ENCODE measurements at places on chromosomes 12 and 14. TPM values are rescaled to one million over a fixed set of nuclear protein-coding genes. Genes with fewer than 3 reads are reported as not detected.

GRCh38 chr12:56484566-56484965 lies 3.4 kb downstream of the GLS2 start:
- ATAC-seq = no peak

- no peak for ATAC-seq
Measured at GRCh38 chr14:41597647-41598046, 9.0 kb upstream of the LRFN5 start.

DNA sequence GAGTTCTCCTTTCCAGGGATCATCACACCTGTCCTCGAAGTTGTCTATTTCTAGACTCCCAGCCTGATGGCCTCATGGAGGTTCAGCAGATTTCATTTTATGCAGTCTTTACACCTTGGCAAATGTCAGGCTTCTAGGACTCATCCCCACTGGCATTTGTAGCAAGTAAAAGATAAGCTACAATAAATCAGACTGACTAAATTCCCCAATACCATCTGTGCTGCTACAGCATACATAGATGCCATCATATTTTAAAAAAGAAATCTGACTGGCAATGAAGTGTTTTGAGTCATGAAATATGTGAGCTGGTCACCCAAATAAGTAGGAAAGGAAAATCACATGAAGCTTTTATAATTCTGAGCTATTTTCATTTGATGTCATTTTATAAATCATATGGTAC lies 55.3 kb downstream of the KCNC2 start:
- ATAC-seq = no peak

DNA sequence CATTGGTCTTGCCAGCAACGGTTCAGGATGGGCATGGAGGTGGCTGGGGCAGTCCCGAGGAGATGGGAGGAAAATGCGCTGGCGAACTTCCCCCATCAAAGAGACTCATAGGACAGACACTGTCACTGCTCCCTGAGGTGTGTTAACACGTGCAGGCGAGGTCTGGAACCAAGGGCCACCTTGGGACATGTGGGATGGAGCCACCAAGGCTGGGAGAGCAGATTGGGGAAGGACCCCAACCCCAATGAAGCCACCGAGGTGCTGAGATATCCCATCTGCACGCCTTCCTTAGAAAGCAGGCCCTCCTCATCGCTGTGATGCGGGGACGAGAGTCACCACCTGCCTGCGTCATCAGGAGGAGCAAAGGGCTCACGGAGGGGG lies 16.9 kb upstream of the BEGAIN start:
- no peak for ATAC-seq

GRCh38 chr14:57714487-57714931 lies 151.4 kb downstream of the SLC35F4 start:
- no peak for ATAC-seq

DNA sequence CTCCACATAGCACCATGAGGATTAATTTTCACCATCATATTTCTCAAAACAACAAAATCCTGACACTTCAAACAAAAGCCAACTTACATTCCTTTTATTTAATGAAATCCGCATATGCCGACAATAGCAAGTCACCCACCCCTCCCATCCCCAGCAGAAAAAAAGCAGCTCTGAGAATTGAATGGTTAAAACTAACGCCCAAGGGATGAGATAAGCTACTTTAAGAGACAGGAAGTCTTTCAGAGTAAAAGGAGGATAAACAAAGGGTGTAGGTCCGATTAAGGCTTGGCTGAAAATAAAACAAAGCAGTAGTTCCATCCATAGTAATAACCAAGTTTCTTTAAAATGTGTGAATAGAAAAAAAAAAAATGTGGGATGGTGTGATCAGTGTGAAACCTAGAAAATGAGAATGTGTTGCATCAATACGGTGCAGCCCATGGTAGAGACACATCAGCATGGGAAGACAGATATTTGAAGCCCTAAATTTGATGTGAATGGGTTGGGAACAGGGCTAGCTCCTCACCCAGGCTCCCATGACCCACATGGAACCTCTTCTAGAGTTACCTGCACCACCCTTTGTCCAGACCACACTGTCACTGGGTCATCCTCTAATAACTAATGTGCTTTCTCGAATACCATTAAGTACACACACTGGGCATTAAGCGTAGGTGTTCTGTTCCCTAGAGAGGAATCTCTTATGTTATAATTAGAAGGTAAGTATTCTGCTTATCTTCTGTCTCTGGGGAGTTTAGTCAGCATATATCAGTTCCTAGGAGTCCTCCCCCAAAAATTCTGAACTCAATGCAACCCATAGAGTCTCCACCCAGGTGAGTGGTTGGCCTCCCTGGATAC lies 31.7 kb downstream of the RTRAF start:
- ATAC-seq = no peak

GRCh38 chr12:98406378-98406777 lies 109.0 kb upstream of the TMPO start:
- ATAC-seq = no peak

GRCh38 chr12:58341791-58342190 lies 400.4 kb downstream of the ATP23 start:
- ATAC-seq = peak; percentile 37

GRCh38 chr14:69887740-69888657 lies 8.8 kb downstream of the SMOC1 start:
- ATAC-seq = no peak

DNA sequence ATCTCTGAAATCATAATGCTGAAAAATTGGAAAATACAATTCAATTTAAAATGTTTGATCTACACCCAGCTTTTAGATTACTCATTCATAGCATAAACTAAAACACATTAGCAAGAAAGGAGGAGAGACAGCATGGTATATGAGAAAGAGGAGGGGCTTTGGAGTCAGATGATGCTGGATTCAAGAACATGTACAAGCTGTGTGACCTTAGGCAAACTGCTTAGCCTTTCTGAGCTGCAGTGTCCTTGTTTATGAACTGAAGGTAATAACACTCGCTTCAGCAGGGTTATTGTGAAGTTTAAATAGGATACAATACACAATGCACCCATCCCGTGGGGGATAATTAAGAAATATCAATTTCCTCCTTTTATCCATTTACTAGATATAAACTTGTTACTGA lies 79.2 kb downstream of the MAP1LC3B2 start:
- ATAC-seq = no peak

GRCh38 chr14:63956326-63956725 lies 103.5 kb downstream of the SYNE2 start:
- ATAC-seq = peak; percentile 75

- no peak for ATAC-seq
Measured at GRCh38 chr14:102616318-102616717, 23.9 kb downstream of the RCOR1 start.

GRCh38 chr14:99133636-99134515 lies 138.1 kb downstream of the BCL11B start:
- peak; percentile 37 for ATAC-seq

GRCh38 chr12:6069437-6070093 lies 54.9 kb downstream of the VWF start:
- ATAC-seq = no peak

DNA sequence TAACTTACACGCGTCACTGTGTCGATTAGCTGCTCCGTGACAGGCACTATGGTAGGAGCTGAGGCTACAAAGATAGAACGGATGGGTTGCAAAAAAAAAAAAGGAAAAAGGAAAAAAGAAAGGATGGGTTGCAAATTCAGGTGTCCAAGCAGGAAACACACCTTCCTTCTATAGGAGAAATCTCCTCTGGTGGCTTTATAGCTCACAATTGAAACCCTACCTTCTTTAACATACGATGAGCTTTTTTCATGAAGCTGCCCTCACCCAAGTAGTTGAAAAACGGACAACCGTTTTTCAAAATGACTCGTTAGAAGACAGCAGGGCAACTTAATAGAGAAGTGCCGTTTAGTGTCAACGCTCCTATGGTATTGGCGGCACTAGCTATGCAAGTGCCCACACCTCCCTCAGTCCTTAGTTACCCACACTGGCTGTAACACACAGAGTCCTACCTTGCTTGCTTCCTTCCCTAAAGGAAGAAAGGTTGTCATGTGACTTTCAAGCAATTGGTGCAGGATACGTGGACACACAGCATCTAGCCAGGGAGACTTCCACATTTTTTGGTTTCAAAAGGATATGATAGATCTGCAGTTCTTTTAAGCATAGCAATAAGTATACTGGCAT lies 682 bp upstream of the TRIP11 start:
- peak; percentile 62 for ATAC-seq

- no peak for ATAC-seq
Measured at GRCh38 chr12:165862-166368, 48.0 kb downstream of the SLC6A12 start.

- no peak for ATAC-seq
Measured at GRCh38 chr14:96126783-96127271, 77.8 kb upstream of the BDKRB2 start.

- no peak for ATAC-seq
Measured at GRCh38 chr12:131939007-131939406, 9.9 kb downstream of the PUS1 start.

DNA sequence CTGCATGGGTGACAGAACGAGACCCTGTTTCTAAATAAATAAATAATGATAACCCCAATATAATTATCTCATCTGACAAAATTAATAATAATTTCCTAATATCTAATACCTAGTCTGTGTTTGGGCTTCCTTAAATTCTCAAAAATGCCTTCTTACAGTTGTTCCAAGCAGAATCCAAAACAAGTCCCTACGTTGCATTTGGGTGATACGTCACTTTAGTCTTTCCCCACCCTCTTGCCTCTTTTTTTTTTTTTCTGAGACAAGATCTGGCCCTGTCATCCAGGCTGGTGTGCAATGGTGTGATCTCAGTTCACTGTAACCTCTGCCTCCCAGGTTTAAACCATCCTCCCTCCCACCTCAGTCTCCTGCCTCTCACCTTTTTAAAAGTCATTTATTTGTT lies 26.7 kb downstream of the VEZT start:
- ATAC-seq = no peak

DNA sequence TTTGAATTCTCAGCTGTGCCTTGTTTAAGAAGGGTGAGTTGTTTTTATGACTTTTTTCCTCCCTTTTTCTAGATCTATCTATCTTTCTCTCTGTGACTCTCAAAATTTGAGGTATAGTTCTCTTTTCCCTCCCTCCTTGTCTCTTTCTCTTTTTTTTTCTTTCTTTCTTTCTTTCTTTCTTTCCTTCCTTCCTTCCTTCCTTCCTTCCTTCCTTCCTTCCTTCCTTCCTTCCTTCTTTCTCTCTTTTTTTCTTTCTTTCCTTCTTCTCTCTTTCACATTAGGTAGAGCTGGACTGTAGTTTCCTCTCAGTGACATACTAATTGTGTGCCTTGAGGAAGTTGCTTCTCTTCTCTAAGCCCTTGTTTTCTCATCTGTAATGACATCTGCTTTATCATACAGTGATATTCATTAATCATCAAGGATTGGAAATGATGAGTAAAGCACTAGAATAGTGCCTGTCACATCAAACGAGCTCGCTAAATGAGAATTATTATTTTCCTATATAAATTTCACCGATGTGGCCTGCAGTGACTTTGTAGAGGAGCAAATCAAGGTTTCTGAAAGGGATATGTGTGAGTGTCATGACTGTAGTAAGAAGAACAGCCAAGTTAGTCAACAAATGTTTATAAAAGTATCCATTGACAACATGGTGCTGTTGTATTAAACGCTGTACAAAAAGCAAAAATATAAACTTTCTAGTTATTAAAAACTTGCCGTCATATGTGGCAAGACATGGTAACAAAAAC lies 78.9 kb upstream of the SLC38A2 start:
- ATAC-seq = peak; percentile 44

- ATAC-seq = peak; percentile 32
Measured at GRCh38 chr12:42946871-42947381, 357.4 kb upstream of the PRICKLE1 start.

- ATAC-seq = no peak
Measured at GRCh38 chr12:128707488-128707887, 116.3 kb downstream of the SLC15A4 start.

DNA sequence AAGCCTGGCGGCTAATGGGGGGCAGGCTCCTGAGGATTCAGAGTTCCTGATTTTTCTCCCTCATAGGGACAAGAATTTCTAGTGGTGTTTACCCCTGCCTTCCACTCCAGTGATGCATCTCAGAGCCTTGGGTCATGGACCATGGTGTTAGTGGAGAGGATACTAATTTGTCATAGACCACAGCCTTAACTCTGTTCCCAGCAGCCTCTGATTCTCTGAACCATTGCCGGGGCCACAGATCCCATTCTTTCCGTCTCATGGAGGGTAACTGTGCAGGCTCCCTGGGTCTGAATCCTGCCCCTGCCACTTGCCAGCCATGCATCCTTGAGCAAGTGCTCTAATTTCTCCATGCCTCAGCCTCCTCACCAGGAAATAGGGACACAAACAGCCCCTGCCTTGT lies 55.1 kb downstream of the RPH3A start:
- ATAC-seq = no peak

DNA sequence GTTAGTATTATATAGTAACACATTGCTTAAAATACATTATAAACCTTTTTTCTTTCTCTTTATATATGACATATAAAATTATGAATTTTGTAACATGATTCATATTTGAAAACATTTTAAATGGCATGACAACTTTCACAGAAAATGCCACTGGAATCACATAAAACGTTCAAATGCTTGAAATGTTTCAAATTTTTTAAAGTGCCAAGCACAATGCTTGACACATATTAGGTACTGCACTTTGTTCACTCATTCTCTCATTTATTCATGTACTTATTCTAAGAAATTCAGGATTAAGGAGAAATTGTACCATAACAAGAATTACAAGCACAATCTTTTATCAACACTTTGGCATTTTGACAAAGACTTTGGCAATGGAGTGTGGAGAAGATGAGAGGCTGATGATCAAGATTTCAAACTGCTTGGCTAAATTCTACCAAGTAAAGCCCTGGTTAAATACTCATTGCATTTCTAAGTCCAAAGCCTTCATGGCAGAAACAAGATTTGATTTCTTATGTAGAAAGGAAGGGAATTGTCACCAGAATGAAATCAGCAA lies 232.2 kb downstream of the C12orf50 start:
- no peak for ATAC-seq

- peak; percentile 54 for ATAC-seq
Measured at GRCh38 chr14:39097159-39097558, 5.9 kb downstream of the SEC23A start.

GRCh38 chr12:106896603-106897002 lies 59.1 kb upstream of the TMEM263 start:
- no peak for ATAC-seq

- no peak for ATAC-seq
Measured at GRCh38 chr14:29140016-29140415, 373.4 kb downstream of the FOXG1 start.

Gene RPAP3
- 18.2 TPM for total RNA-seq

Gene PPP1CC
- total RNA-seq = 109 TPM

Gene RAB5B
- 111 TPM for total RNA-seq

Gene SRGAP1
- 5.8 TPM for total RNA-seq

Gene BIN2
- total RNA-seq = 1.5 TPM

Gene ASPG
- 59.2 TPM for total RNA-seq

Gene NFE2
- not detected for total RNA-seq

Gene PLEKHD1
- not detected for total RNA-seq

Gene CD69
- 0.68 TPM for total RNA-seq

Gene SERPINA5
- 0.28 TPM for total RNA-seq

Gene ORAI1
- total RNA-seq = 7.3 TPM

Gene RTN1
- 0.80 TPM for total RNA-seq
